ENCODE measurements at places on chromosomes 7 and 10. TPM values are rescaled to one million over a fixed set of nuclear protein-coding genes. Genes with fewer than 3 reads are reported as not detected.
A peak's percentile ranks its signal among the peaks of the same experiment; 100 is the strongest.

GRCh38 chr7:33129806-33130153 lies 416 bp downstream of the BBS9 start:
- no peak for DNase-seq

DNA sequence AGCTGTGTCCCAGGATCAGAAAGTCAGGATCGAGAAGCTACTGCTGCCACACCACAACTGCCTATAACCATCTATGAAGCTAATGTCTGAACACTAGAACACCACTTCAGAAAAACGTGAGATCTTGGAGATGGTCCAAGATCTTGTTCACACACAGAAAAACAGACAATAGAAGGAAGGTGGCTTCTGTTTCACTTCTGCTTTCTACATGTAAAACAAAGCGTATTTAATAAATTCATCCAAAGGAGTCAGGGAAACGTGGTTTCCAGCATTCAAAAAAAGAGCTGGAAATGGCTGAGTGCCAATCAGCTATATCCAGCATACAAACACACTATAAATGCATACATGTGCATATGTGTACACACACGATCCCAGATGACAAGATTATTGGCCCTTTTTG lies 70.2 kb upstream of the CCDC71L start:
- DNase-seq, result no peak

GRCh38 chr7:43112459-43112940 lies at the start of gene HECW1:
Gene HECW1 (plus strand): TSS chr7:43112647. CDS start chr7:43243906, 131,259 bp downstream.
- no peak for DNase-seq

DNA sequence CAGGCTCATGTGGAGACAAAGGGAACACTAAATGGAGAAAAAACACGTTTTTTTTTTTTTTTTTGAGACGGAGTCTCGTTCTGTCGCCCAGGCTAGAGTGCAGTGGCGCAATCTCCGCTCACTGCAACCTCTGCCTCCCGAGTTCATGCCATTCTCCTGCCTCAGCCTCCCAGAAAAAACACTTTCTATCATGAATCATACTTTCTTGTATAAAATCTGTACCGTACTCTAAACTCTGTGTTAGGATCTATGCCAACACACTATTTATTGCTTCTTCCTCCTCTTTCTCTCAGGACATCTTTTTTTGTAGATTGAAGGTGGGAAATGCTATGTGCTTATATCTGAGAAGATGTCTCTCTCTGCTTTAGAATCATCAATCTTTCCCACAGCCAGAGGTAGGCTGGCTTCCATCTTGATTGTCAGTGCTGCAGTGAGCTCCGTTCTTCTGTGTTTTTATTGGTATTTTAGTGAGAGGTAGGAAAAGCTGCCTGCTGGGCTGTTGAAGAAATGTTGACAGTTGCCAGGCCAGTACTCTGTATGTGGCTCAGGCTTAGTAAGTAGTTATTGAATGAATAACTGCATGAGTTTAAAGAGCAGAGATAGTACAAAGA lies 101.1 kb downstream of the GPR85 start:
- DNase-seq, result peak; percentile 84

DNA sequence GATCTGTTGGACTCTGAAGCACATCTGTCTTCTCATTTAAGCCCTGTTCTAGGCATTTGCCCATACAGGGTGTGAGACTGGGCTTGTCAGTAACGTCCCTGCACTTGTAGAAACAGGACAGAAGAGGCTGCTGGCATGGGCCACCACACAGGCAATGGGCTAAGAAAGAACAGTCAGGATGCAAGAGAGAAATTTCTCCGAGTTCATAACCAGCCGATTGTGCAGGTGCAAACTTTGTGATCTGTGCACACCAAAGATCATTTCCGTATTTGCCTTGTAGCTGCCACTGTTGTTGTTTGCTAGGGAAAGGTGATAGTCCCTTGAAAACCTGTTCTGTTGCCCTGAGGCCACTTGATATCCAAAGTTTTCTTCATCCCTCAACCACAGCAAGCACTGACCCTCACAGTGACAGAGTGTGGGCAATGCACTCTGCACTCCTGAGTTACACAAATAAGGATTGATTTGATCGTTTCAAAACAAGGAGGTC lies 20.3 kb downstream of the KLF6 start:
- no peak for DNase-seq

- no peak for DNase-seq
Observed at GRCh38 chr10:128522551-128523308, 396.5 kb upstream of the MKI67 start.

GRCh38 chr10:6669269-6669859 lies 89.3 kb upstream of the PRKCQ start:
- peak; percentile 73 for DNase-seq

The ACADSB gene
- total RNA-seq, result 10.6 TPM

The SPDYE9 gene
- total RNA-seq, result not detected

Measured in IMR-90 (cell line).